ENCODE measurements at places on chromosomes 6 and 20. TPM values are rescaled to one million over a fixed set of nuclear protein-coding genes. Genes with fewer than 3 reads are reported as not detected.

DNA sequence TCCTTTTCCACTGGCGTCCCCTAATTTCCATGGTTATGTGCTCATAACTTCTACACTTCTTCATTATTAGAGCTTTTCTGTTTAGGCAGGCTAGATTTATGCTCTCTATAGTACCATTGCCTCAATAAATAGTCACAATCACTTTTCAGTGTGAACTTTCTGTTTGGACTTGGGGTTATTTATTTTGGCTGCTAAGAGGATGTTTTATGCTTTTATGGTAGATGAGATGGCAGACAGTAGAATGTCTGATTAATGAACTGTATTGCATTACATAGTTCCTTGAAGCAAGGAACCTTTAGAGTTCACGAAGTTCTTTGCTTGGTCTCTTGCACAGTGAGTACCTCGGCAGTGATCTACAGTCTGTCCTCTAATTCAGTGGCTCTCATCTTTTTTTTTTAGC lies 6.9 kb downstream of the DNAH8 start:
- no peak for DNase-seq

DNA sequence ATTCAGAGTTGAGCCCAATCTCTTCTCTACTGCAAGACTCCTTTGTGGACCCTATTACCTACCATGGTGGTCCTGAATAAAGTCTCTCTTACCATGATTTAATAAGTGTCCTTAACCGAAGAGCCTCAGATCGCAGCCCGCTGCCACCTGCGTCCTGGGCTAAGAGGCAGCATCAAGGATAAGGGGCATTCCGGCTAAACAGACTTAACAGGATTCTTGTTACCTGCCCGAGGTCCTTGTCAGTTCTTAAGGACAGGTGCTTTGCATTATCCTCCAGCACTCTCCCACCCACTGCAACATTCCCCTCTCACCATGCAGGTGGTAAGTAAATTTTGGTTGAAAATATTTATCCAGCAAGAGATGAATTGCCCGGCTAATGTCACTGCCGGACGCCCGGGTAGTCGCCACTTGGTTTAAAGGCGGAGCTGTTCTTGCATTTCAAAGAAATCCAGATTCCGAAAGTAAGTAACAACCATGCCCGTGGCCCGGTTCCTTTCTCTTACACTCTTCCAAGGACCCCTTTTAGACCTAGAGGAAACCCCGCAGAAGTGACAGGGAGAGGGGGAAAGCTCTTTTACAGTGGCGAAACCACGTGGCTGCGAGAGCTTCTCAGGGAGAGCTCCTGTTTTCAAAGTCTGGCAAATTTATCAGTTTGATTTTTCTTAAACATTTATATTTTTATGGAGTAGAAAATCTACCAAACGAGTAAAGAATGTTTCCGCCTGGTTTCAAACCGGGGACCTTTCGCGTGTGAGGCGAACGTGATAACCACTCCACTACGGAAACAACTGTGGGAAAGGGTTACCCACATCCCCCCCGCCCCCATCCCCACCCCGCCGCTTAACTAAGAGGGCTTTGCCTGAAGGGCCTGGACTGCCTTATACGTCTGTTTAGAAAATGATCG lies 41.9 kb upstream of the PRSS16 start:
- DNase-seq, result no peak

DNA sequence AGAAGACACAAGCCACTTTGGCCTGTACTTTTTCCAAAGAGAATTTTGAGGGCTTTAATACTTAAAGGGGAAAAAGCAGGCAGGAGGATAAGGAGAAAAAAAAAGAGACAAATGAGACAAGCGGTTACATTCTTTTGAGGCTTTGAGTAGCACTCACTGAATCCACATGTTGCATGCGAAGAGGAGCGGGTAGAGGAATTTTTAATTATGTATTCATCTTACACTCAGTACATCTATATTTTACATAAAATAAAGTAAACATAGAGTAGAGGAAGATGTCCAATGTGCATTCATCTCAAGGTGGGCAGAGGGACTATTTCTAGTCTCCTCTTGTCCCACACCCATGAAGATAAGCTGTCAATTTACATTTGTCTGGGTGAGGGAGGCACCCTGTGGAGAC lies 266.9 kb downstream of the CD109 start:
- DNase-seq, result no peak

SSTR4 gene
- not detected for polyA plus RNA-seq

GRCh38 chr20:57048027-57048869 lies 218.2 kb downstream of the BMP7 start:
- DNase-seq, result no peak

DNA sequence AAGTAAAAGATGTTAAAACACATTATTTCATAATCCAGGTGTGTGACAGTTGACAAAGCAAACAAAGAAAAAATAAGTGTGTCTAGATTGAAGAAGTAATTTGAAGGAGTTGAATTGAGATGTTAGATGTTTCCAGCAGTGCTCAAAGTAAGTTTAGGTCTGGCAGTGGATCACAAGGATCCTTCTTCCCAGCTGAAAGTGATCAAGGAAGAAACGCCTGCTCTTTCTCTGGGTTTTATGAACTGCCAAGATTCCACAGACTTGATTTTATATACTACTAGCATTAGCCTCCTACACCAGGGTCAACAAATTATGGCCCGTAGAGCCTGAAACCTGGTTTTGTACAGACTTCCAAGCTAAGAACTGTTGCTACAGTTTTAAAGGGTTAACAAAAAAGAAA lies 30.3 kb downstream of the STX7 start:
- DNase-seq, result no peak

DNA sequence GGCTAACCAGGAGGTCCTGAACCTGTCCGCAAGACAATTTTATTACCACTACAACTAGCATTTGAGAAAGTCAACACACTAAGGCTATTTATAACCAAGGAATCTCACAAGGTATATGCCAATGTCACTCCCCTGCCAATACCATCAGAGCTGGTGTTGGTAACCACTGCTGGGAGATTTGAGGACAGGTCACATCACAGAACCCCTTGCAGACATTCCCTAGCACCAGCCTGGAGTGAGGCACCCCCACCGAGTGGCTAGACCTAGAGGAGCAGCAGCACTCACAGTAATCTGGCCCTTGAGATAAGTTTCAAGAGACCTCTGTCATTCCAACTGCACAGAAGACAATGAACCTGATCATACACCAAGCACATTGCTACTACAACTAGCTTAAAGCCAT lies 483.2 kb downstream of the MMUT start:
- DNase-seq, result no peak

TRIM39 gene
- polyA plus RNA-seq, result 7.8 TPM

- peak; percentile 67 for DNase-seq
These were observed at the start of gene SYNJ2 for GRCh38 chr6:157981395-157982101. TSS of gene SYNJ2 (plus strand) at chr6:157981863. CDS start at chr6:157981962, 99 bp downstream.

Data from muscle of back (tissue), 13 donors.